Tibial artery (tissue), 4 donors: ENCODE measurements at places on chromosomes 7 and 10.

GRCh38 chr7:5139998-5140397, 50.0 kb upstream of the WIPI2 start:
- DNase-seq, result no peak

- no peak for DNase-seq
These were observed 1.3 kb downstream of the TFPI2 start for GRCh38 chr7:93889261-93889660.

GRCh38 chr7:30201921-30202320, 67.1 kb downstream of the MTURN start:
- no peak for DNase-seq

GRCh38 chr7:158371856-158372255, 215.8 kb downstream of the PTPRN2 start:
- DNase-seq, result no peak

- no peak for DNase-seq
These were observed 317.2 kb upstream of the DGKB start for GRCh38 chr7:15219758-15220157.

DNA sequence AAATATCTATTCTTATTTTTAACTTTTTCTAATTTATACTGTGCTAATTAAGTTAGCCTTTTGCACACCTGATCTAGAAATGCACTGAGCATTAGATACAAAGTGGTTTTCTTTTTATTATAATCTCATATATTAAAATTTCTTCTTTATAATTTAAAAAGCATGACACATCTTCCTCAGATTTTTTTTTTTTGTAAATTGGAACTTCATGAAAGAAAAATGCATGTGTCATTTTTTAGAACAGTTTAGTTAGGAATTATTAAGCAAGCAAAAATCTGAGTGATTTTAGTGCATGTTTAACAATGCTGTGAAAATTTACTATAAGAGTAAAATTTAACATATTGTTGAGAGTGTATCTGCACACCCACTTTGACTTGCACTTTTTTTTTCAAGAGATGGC, 367.9 kb downstream of the TFEC start:
- no peak for DNase-seq

- peak; percentile 91 for DNase-seq
These were observed 50.5 kb upstream of the FOXK1 start for GRCh38 chr7:4631380-4632179.

DNA sequence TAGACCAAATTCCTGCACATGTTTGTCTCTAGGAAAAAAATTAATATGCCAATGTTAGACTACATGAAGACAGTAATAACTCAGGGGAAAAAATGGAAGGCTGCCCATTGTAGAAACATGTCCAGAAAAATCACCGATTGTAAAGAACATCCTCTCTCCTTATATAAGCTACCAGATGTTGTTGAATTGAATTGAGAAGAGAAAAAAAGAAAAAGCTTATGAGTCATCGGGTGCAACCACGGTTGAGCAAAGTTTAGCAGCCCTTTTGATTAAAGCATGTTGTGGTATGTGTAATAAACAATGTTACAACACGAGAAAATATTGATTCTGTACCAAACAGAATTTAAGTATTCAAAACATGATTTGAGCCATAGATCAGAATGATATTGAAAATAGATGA, 102.3 kb upstream of the ARHGAP21 start:
- DNase-seq, result no peak
